ENCODE measurements at places on chromosomes 5 and 9.

DNA sequence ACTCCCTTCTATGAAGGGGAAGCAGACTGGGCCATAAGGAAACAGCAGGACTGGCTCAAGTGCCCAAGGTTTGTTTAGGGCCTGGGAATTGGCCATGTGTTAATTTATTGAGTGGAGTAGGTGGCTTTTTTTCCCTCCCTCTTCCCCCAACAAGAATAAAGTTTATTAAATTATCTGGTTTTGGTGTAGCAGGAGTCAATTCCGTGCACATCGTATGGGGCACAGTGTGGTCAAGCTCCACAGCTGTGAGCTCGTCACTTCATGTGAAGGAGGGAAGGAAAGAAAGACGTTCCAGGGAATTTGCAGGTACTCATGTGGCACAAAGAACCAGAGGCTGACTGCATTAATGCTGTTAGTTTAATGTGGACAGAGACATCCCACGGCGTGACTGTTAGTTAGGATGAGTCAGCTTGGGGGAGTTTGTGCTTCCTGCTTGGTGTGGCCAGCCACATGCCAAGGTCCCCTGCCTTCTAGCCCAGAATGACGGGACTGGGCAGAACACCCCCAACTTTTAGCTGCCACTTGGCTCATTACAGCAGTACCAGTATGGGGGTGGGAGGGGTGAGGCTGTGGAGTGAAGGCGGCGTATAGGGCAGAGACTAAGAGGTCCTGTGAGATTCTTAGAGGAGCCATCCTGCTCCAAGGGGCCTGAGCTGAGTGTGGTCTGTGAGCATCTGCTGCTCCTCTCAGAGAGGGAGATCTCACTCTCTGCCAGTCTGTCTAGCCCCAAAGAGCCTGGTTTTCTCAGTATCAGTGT is 33.2 kb downstream of the CSF1R start:
- peak; percentile 18 for DNase-seq

- DNase-seq = peak; percentile 94
Observed at GRCh38 chr9:20990867-20991266, 40.6 kb downstream of the HACD4 start.

DNA sequence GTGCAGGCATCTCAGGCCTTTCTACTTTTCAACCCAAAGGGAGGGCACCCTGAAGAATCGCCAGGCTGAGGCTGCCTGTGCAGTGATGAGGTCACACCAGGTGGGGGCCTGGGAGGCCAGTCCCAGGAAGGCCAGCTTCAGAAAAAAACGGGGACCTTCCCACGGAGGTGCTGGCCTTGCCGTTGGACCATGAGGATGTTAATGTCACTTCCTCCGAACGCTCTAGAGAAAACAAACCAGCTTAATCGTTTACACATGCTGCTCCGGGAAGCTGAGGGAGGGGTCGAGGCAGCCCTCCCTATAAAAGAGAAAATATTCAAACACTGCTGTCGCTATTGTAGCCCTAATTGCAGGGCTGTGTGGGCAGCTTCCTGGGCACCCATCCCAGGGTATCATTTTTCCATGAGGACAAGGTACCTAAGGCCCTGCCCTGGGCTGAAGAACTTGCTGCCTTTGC is 27.0 kb downstream of the PTGES start:
- no peak for DNase-seq

DNA sequence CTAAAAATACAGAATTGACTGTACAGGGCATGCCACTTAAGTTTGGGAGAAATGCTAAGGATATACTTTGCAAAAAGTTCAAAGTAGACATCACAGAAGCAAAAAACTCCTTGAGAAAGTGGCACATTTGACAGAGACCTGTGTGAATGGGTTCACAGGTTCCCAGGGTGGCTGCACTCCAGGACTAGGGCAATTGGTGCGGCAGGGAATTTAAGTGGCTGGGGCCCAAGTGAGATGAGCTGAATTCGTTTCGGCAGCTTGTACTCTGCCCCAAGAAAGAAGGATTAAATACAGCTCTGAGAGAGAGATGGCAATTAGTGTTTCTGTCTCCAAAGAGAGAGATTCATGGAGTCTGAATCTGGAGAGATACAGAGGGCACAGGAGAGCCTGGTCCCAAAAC is 280.1 kb downstream of the FBXL17 start:
- DNase-seq = no peak

- no peak for DNase-seq
Observed at GRCh38 chr9:96784021-96784420, 6.1 kb upstream of the ZNF510 start.

DNA sequence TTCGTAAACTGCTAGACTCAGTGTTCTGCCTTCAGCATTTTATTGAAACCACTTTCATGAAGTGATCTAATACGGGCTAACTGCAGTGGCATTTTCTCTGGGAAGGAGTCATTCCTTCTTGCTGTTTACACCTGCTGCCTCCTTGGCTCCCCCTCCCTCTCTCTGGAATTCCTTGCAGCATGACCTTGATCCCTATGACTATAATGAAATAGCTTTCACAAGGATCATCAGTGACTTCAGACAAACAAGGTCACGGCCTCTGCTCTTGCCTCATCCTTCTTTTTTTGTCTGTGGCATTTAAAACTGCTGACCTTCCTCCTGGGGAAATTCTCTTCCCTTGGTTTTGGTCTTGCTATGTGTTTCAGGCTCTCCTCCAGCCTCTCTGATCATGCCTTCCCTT is 90.2 kb downstream of the ZNF462 start:
- DNase-seq = no peak

GRCh38 chr5:10250806-10251276 is 761 bp downstream of the CCT5 start:
- DNase-seq = no peak

All from AML-193 (cell line).